Inflammatory macrophage (primary cell): ENCODE measurements at places on chromosomes 12 and 14.

GRCh38 chr12:98060411-98060810 is 455.0 kb upstream of the TMPO start:
- no peak for DNase-seq

- no peak for DNase-seq
Observed at GRCh38 chr12:54126029-54126695, 62.6 kb downstream of the SMUG1 start.

GRCh38 chr12:132710043-132710404 is 618 bp upstream of the PGAM5 start:
- DNase-seq: no peak

DNA sequence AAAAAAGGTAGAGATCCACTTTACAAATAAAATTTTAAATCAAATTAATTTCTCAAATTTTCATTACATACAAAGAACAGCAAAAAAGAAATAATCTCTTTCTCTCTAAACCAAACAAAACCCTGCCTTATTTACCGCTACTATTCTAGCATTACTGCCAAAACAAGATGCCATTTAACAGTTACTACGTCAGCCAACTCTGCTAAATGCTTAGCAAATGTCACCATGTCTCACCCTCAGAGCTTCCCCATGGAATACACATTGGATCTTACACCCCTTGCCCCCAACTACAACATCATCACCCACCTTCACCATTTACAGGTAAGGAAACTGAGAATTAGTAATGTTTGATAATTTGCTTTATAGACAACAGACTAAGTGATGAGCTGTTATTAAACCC is 23.0 kb upstream of the NR2C1 start:
- DNase-seq: no peak

DNA sequence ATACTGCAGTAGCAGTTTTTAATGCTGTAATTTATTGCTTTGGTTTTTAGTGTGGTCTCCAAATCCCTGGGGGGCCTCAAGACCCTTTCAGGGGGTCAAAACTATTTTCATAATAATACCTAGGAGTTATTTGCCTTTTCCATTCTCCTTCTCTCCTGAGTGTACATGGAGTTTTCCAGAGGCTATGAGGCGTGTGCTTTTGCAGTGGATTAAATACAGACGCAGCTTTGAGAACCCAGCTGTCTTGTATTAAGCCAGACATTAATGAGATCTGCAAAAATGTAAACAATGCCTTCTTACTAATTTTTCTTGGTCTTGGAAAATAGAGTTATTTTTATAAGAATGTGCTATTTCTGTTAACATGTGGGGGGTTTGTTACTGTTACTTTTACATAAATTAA is 68.6 kb downstream of the SLC25A47 start:
- DNase-seq: no peak

DNA sequence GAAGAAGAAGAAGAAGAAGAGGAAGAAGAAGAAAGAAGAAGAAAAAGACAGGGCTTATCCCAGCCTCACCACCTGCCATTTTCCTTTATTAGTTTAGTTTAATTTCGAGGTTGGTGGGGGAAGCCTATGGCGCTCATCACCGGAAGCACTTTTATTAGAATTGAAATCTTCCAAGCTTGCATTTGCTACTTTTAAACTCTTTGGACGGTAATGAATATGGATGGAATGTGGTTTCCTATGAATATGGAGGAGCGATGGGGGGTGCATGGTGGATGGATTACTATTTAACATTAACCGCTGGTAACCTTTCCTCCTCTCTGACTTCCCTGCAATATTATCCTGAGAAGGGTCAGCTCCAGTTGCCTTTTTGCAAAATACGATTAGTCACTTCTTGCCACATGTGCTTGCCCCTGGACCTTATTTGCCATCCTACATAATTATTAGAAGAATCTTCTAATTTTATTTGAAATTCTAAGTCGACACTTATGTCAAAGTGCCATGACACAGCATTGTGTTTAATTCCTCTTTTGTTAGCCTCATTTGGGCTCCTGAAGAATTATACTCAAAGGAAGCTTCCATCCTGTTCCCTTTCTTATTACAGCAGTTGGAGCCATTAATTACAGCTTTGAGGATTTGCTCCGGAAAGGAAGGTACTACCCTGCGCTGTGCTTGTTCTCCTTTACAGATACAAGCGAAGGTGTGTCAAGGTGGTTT is 424.5 kb downstream of the VRK1 start:
- no peak for DNase-seq

- no peak for DNase-seq
Observed at GRCh38 chr12:15977999-15978951, 67.1 kb downstream of the DERA start.

- DNase-seq: peak; percentile 97
Observed at GRCh38 chr12:108724054-108724889, 7.0 kb downstream of the CORO1C start.

- no peak for DNase-seq
Observed at GRCh38 chr14:97878727-97879126, 1081.5 kb downstream of the VRK1 start.

- DNase-seq: no peak
Observed at GRCh38 chr12:104805186-104805585, 152.9 kb downstream of the SLC41A2 start.

- no peak for DNase-seq
Observed at GRCh38 chr14:84403585-84403984, 1126.4 kb upstream of the FLRT2 start.

DNA sequence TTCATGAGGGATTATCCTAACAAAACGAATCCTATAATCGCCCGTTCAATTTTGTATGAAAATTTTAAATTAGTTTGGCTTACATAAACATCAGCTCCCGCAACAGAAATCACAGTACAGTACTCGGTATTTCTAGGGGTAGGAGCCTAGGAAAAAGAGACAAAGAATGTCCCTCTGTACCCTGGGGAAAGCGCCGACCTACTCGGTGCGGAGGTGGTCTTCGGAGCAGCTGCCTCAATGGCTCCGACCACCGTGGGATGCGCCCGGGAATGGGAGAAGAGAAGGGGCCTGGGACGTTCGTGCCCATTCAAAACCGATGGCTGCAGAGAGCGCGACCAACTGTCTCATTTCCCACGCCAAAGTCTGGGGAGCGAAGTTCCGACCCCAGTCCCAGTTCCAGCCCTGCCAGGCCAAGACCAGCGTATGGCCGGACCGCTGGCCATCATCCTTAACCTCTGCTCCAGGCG is 618 bp downstream of the GNPNAT1 start:
- DNase-seq: no peak

GRCh38 chr14:39739796-39740195 is 307.6 kb upstream of the FBXO33 start:
- DNase-seq: no peak

DNA sequence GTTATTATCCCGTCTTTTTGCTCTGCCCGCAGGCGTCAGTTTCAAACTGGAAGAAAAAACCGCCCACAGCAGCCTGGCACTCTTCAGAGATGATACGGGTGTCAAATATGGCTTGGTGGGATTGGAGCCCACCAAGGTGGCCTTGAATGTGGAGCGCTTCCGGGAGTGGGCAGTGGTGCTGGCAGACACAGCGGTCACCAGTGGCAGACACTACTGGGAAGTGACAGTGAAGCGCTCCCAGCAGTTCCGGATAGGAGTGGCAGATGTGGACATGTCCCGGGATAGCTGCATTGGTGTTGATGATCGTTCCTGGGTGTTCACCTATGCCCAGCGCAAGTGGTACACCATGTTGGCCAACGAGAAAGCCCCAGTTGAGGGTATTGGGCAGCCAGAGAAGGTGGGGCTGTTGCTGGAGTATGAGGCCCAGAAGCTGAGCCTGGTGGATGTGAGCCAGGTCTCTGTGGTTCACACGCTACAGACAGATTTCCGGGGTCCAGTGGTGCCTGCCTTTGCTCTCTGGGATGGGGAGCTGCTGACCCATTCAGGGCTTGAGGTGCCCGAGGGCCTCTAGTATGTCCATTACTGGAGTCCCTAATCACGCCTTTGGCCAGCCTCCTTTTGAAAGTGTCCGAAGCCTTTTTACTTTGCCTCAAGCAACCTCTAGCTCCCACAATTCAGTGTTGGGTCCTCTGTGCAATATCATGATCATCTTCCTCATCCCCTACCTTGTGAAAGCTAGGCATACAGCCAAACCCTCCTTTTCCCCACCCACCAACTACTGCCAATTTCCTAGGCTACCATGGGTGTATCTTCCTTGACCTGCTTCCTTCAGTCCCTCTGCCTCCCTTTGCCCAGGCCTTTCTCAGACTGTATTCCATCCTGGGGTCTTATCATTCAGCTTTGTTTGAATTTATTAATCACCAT is 891 bp downstream of the SPRYD4 start:
- peak; percentile 26 for DNase-seq

- DNase-seq: no peak
Observed at GRCh38 chr14:45698462-45699134, 445.6 kb upstream of the MIS18BP1 start.

DNA sequence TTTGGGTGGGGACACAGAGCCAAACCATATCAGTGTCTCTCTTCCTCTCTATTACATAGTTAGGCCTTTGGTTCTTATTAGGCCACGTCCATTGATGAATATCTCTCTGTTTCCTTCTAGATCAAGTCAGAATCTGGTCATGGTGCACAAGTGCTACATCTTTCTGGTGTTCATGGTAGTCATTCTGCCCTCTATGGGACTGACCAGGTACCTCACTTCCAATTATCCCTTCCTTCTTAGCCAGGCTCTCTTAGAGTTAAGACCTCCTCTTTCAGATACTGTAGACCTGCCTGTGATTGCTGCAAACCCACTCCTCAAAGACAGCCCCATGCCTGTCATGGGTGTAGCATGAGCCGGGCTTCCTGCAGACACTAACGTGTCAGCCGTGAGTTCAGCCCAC is 25.2 kb downstream of the NGB start:
- DNase-seq: no peak

DNA sequence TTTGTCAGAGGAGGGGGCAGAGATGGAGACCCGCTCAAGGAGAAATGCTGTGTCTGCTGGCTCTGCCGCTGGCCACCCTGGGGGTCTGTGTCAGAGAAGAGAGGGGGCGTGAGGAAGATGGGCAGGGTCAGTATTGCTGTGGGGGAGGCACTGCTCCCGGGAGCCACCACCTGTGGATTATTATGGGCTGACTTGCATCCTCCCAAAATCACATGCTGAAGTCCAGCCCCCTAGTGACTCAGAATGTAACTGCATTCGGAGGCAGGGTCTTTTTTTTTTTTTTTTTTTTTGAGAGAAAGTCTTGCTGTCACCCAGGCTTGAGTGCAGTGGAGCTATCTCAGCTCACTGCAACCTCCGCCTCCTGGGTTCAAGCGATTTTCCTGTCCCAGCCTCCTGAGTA is 12.3 kb downstream of the ABCD4 start:
- peak; percentile 6 for DNase-seq

GRCh38 chr12:40010899-40011774 is 94.7 kb downstream of the SLC2A13 start:
- DNase-seq: peak; percentile 67

DNA sequence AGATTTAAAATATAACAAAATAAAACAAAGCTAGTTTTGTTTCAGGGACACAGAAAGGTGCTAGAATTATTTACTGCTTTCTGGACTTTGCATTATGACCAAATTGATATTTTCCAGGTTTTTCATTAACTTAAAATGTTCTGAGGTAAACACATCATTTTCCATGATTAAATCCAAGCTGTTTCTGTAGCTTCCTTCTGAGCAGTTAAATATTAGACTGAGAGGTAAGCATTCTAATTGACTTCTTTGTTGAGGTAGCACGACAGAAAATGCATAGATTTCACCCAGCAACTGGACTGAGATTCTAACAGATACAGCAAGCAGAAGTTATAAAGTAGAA is 98.3 kb downstream of the BMP4 start:
- DNase-seq: no peak

GRCh38 chr12:49720214-49720613 is 13.0 kb upstream of the FMNL3 start:
- peak; percentile 21 for DNase-seq

DNA sequence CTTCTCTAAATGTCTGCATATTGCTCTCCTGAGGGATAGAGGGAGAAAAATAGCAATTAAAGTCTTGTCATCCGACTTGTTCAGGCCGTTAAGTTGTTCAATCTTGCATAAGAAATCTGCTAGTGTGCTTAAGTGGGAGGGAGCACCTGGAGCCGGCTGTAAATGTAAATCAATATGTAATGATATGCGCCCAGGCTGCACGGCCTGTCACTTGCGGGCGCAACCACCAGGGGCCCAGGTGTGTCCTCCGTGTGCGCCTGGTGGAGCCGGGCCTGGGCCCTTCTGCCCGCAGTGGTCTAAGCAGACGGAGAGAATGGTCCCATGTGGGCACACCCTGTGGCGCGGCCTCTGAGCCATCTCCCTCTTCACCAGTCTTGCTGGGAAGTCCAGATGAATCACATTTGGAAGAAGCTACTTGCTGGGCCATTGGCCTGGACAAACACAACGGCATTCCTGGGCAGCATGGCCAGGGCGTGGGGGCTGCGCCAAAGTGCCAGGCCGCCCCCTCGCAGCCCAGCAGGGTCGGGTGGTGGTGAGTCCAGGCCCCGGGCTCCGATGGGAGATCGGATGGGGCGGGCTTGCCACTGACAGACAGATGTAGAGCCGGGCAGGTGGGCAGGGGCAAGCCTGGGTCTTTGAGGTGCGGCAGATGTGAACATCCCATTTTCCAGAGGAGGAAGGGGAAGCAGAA is 193.3 kb upstream of the C14orf180 start:
- no peak for DNase-seq

- DNase-seq: no peak
Observed at GRCh38 chr12:57092876-57093414, 4.0 kb downstream of the NAB2 start.

GRCh38 chr14:23130871-23131270 is 11.8 kb upstream of the CEBPE start:
- peak; percentile 16 for DNase-seq

DNA sequence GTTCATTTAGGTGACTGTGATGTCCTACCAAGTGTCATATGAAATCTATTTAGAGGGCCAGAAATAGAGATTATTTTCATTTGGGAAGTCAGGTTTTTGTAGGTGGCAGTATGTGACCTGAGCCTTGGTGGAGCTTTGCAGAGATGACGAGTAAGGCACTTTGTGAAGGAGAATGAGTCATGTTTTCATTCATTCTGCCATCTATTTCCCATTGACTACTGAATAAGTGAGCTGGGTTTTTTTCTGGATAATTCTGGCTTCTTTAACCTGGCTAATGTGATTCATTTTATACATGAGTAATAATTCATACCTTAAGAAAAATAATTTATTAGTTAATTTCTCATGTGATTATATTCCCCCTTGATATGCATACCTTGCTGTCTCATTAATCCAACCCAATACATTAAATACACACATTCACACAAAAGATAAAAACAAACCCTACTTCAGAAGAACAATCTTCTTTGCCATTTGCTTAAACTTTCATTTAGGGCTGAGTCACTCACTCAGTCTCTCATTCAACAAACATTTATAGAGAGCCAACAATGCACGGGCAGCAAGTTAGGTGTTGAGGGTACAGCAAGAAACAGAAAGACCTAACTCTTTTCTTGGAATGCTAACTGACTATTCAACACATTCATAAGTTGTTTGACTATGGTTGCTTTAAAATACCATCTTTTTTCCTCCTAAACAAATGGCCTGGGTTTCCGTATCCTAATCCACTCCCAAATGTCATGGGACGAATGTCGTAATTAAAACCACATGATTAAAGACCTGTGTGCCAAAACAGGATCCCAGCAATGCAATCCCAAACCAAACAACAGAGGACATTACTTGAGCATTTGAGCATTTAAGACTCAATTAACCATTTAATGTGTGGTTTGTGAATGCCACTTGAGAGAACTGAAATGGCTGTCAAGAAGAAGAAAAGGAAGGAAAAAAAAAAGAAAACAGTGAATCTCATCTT is 78.0 kb downstream of the KITLG start:
- no peak for DNase-seq

- DNase-seq: no peak
Observed at GRCh38 chr12:98341026-98341425, 174.4 kb upstream of the TMPO start.
